ENCODE measurements at places on chromosomes 4 and X. TPM values are rescaled to one million over a fixed set of nuclear protein-coding genes. Genes with fewer than 3 reads are reported as not detected.

- peak; percentile 68 for DNase-seq
Measured at GRCh38 chrX:22159071-22159470, 113.6 kb upstream of the CBLL2 start.

DNA sequence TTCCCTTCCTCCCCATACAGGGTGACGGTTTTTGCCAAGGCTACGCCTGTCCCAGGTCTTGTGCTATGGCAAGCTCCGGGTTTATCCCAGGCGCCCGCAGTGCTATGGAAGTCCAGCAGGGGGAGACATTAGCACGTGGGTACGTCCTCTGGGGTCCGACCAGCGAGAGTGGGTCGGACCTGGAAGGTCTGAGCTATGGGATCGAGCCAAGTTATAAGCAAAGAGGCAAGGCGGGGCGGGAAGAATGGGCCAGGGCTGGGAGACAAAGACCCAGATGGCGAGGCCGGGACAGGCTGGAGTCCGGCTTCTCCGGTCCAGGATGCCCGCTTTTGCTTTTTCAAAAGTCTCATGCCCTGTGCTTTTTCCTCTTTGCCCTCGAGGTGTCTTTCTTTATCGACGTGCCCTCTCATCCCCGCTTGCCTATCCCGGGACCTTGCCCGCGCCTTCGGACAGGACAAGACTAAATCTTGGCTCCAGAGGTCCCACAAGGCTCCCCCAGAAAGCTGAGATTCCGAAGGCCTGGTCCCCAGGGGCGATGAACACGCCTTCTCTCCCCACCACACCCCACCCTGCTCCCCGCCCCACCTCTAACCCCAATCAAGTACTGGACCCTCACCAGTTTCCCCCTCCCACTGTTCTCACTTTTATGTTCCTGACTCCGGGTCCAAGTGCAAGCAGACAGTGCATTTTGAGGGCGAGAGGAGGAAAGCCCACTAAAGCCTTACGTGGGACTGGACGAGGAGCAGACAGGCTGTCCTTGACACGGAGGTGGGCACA is 785 bp upstream of the EFNB1 start:
- DNase-seq, result peak; percentile 87

DNA sequence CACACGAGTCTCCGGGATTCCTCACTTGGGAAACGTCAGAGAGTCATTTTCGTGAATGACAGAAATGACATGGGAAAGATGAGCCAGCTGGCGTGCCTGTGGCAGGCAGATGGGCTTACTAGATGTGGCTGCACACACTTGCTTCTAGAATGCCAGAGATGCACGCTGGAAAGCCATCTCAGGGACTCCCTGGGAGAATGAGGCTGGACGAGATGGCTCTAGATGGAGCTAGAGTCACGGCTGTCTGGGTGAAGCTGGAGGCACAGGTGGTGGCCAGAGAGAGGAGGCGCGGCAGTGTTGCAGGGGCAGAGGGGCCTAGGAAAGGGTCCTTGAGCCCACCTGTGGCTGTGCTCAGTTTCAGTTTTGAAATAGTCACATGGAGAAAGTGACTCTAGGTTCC is 26.0 kb downstream of the TKTL1 start:
- peak; percentile 9 for DNase-seq

DNA sequence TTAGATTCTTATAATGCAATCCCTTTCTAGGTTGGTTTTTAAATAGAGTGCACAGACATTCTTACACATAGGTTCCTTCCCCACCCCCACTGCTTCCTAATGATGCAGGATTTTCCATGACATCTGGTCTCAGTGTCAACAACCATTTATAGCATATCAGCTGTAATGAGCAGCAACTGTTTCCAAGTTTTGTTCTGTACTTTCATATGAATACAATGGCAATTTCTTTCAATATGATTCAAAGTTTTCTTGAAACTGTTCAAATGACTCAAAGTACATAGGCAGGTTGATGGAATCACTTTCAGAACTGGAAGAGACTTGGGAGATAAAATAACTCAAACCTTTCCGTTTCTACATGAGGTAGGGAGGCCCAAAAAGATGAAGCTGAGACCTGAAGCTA is 220.7 kb downstream of the CAMK2D start:
- DNase-seq, result peak; percentile 49

DNA sequence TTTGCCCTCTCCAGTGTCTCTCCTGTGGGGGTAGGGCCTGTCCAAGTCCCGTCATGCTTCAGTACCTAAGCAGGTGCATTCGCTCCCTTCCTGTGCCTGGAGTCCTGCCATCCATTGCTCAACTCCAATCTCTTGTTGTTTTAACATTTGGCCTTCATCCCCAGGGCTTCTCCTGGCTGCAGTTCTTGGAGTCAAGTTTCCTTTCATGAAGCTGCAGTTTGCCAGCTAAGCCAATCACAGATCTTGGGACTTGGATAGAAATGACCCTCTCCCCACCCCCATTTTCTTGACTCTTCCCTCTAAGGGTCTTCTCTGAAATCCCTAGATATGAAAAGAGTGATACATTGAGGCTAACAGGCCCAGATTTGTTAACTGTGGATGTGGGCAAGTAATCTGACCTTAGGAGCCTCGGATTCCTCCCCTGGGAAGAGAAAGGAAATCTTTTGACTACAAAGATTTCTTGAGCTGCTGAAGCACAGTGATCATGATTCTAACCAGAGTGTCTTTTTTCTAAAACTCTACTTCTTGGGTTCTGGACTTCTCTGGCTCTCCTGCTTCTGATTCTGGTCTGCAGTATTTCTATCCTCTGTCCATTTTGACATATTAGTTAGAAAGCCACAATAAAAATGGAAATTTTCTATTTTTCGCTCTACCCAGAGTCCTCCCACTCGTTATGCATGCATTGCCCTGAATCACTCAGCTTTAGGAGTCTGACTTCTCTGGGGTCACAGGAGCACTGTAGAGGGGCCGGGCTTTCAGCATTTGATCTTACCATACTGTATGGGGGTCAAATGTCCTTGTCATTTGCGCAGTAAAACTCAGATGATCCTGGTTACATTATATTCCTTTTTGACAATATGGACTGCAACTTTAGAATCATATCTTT is 61.0 kb downstream of the CHRNA9 start:
- peak; percentile 8 for DNase-seq

DNA sequence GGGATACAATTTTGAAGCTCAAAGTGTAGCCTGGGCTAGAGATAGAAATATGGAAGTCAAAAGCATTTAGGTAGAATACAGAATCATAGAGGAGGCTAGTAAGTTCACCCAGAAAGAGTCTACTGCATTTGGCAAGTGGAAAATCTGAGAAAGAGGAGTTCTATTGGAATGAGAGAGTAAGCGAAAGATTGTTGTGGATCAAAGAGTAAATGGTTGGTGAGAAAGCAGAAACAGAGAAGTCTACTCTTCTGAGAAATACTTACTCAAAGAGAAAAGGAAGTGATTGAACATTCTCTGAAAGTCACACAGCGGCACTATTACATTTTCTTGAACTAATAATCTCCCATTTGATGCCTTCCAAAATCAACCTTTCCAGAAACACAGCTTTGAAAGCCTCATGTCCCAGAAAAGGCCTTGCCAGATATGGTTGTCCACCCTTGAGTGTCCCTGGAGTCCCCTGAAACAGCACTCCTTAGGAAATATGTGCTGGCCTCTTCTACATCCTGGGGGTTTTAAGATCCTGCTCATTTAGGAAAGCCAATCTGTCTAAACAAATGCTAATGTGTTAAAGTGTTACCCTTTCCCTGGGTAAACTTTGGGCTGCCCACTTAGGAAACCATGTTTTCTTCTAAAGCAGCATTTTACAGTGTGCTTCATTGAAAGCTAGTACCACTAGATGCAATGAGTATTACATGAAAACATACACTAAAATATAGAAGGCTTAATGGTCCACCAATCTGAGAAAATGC is 132.6 kb downstream of the INPP4B start:
- DNase-seq, result no peak

- peak; percentile 38 for DNase-seq
Measured at GRCh38 chr4:25938787-25939186, 24.8 kb downstream of the SMIM20 start.

GRCh38 chrX:103214870-103215424 is at the start of gene BEX4:
TSS of gene BEX4 (plus strand) at chrX:103215108. CDS start at chrX:103216154, 1,046 bp downstream.
- DNase-seq, result peak; percentile 76

PRKX gene
- 57.4 TPM for total RNA-seq

RAB40A gene
- total RNA-seq, result not detected

RFC1 gene
- total RNA-seq, result 70.1 TPM

COMMD8 gene
- total RNA-seq, result 17.0 TPM
